SK-MEL-5 (cell line): ENCODE measurements at places on chromosomes 12 and 14.

- no peak for DNase-seq
Observed at GRCh38 chr12:53887006-53887405, 51.6 kb upstream of the HOXC13 start.

DNA sequence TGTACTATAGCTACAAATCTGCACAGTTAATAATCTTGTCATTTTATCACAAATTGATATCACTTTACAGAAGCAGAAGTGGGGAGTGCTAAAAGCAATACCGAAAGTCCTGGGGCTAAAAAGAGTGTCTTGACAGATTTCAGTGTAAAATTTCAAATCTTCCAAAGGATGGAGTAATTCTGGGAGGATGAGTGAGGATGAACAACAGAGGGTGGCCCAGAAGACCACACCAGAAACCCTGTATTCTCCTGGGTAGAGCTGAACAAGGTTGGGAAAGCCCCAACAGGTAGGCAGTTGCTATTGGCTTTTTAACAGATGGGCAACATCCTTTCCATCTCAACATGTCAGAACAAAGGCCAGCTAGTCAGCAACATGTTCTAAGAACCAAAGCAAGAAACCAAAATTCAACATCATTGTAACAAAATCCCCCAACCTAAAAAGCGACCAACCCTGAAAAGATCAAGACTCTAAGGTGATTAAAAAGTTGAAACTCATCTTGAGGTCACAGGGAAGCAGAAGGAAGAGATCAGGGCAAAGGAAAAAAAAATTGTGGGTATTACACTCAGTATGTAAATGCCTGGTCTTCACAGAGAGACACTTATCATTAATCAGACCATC is 38.8 kb downstream of the CBX5 start:
- DNase-seq, result no peak

DNA sequence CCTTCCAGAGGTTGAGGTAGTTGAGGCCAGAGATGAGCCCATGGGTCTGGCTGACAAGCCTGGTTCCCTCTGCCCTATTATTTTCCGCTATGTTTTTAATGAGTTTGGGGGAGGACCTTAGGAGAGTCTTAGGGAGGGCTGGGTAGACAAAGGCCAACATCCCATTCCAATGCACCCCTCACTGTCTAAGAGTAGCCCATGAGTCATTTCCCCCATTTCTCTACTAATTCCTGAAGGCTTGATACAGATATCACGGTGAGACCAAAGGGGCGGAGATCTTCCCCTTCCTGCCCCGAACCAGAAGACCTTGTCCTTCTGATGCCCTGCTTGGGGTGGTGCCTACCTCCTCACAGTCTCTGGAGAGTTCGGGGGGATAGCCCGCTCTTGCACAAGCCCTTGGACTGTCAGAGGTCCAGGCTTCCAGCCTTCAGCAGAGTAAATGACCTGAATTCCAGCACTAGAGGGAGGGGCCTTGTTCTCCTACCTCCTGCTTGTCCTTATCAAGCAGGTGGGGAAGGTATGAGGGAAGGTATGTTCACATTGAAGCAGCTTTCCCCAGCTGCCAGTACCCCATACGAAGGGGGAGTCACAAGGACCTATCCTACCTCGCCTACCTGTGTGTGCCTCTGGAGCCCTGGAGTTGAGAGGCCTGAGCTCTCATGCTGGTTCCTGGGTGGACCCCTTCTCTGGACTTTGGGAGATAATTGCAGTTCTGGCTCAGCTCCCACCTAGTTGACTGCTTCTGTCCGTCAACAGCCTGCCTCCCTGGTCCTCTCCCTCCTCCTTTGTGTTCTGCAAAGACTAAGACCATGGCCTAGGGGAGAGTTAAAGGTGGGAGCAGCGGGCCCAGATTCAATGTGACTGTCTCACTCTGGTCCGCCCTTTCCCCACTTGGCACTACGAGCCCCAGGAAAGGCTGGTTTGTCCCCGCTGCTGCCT is 3.7 kb downstream of the PSMB11 start:
- no peak for DNase-seq

DNA sequence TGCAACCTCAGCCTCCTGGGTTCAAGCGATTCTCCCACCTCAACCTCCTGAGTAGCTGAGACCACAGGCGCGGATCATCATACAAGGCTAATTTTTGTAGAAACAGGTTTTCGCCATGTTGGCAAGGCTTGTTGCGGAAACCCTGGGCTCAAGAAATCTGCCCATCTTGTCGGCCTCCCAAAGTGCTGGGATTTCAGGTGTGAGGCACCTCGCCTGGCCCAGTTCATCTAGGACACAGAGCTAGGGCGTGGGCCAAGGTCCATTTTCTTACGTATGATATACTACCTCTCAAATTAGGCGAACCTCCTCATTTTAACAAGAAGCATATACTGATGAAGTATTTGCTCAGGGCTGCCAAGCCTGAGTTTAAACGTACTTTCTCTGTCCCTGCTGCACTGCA is 2.1 kb downstream of the RPS29 start:
- no peak for DNase-seq

DNA sequence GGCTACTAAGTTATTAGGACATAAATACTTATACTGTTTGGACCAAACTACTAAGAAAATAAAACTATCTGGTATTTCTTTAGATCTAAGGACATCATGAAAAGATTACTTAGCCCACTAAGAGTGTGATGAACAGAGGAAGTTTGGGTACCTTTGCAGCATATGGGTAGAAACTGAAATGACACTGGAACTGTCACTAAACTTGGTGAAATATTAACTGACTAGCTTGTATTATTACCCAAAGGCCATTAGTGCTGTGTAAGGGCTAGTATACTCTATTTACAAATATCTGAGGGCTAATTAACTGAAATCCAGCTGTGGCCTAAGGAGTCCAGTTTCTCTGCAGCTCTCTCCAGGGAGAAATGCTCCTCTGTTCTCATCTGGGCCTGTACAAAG is 45.5 kb downstream of the PAWR start:
- no peak for DNase-seq

GRCh38 chr12:14314801-14315200 is 50.7 kb upstream of the ATF7IP start:
- DNase-seq, result no peak

DNA sequence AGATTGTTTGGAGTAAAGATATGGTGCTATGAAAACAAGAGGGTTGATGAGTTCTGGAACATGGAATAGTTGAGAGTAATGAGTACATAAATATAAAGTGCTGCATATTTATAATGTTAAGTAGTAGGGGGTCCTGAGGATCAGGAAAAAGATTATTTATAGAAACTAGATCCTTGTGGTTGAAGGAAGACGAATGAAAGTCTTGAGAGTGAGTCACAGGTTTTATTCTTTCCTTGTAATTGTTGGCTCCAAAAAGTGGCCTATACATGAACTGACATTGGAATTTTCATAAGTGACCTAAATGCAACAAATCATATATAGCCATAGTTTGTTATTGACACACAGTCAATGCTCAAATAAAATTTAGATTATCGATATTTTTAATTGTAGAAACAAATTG is 440.4 kb upstream of the PRICKLE1 start:
- DNase-seq, result no peak

DNA sequence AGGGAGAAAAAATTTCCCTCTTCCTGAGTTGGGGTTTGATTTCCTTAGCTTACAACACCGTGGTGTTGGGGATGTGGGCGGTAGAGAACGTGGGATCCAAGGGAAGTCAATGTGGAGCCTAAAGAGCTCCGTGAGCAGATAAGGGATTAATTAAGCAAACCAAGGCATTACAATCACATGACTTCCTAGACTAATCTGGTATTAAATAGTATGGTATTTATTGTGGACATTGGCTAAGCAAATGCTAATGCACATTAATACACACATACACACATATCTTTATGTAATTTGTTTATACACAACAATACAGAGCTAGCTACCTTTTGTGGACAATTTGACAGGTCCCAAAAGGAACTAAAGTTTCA is 791 bp upstream of the RNF41 start:
- DNase-seq, result no peak

GRCh38 chr14:69756298-69756697 is 10.6 kb upstream of the SRSF5 start:
- no peak for DNase-seq

- no peak for DNase-seq
Observed at GRCh38 chr12:105287408-105287807, 43.1 kb upstream of the C12orf75 start.

DNA sequence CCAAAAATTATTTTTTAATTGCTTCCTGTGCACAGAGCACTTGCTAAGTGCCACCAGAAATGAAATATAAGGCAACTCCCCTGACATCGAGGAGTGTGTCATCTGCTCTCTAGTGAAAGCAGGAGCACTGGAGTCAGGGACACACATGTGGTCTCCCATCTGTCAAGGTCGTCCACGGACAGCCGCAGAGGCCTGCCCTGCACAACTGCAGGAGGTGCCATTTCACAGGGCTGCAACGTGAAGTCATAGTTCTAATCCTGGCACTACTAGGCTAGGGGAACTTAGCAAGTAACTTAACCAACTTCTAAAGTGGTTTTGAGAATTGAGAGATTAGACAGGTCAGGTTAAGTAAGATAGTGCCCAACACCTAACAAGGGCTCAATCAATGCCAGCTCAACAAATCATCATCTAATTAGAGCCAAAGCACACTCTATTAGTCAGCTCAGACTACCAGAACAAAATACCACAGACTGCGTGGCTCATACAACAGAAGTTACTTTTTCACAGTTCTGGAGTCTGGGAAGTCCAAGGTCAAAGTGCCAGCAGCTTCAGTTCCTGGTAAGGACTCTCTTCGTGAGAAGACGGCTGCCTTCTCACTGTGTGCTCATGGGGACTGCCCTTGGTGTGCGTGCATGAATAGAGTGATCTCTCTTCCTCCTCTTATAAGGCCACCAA is 30.7 kb downstream of the FOXN3 start:
- DNase-seq, result no peak

- DNase-seq, result peak; percentile 43
Observed at GRCh38 chr12:2804393-2805142, 7.9 kb upstream of the ITFG2 start.

GRCh38 chr12:84605983-84606382 is 306.6 kb downstream of the SLC6A15 start:
- DNase-seq, result no peak

DNA sequence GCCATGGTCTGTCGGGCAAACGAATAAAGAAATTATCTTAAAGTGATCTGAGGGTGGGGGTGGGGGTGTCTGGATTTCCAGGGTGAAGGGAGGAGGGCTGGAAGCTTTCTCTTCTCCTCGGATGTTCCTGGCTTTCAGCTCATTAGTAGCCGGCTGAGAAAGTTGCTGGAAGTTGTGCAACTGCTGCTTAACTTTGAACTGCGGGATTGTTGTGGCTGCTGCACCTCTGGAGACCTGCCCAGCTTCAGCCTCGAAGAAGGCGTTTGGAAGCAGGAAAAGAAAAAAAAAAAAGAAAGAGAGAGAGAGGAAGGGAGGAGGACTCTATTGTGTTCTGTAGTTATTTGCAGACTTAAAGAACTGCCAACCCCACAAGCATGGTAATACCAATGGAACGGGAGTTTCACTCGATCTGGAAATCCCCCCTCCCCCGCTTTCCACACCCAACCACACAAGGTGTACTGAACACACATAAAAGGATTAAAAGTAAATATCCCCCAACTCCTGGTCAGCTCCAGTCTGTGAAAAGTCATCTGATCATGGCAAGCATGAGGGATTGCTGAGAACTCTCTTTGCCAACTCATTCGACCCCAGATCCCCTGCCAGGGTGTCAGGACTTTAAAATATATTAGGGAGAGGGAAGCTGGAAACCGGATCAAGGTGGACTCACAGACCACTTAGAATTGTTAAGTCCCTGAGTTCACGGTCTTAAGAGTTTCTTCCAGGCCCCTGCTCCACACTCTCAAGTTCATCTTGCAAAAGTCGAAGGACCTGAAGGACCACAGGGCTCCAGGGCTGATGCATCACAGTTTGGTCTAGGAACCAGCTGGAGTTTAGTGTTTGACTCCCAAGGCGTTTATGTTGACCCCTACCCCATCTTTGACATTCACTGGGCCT is at the start of gene RASSF9:
Gene RASSF9 (minus strand): TSS at position 213 of the 894 bp plus-strand sequence. CDS start 208 bp downstream, at position 5.
- peak; percentile 8 for DNase-seq

DNA sequence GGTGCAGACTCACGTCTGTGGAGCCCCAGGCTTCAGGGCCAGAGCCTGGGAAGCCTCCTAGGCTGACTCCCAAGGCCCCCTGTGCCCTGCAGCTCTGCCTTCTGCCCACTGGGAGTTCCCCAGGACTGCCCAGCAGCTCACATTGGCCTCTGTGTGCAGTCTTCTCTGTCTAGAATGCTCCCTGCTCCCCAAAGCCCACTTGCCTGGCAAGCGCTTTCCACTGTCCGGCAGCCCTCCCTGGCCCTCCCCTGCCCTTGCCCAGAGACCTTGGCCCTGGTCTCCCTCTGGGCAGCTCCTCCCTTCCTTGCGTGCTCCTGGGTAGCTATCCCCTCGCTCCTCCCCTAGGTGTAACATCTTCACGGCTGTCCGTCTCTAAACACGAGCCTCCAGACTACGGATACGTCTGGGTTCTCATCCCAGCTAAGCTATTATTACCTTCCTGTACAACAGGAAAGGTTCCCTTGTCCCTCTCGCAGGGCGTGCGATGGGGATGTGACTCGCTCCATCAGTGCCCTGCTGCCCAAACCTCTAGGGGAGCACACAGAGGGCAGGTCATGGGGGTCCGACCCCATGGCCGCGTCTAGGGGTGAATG is 325.5 kb upstream of the RTL1 start:
- no peak for DNase-seq

GRCh38 chr14:54845641-54846040 is 57.0 kb downstream of the GCH1 start:
- DNase-seq, result no peak

DNA sequence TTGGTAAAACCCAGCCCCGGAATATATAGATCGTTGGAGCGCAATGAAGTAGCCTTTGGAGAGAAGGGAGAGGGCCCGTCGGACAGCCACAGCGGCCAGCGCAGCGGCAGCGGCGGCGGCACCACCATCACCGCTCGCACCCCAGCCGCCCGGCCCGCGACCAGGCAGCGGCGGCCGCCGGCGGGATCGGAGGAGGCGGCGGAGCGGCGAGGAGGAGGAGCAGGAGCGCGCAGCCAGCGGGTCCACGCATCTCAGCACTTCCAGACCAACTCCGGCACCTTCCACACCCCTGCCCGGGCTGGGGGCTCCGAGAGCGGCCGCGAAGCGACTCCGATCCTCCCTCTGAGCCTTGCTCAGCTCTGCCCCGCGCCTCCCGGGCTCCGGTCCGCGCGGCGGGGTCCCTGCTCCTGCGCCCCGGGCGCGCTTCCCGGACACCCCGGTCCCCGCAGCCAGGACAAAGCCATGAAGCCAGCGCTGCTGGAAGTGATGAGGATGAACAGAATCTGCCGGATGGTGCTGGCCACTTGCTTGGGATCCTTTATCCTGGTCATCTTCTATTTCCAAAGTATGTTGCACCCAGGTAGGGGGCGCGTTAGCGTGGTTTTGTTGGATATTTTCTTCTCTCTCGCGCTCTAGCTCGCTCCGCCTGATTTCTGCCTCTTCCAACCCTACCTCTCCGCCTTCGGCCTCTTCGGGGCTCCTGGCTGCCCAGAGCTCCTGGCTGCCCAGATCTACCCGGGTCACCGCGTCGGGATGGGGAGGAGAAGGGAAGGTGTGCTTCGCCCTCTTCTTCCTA is 400 bp downstream of the CHST11 start:
- peak; percentile 78 for DNase-seq

DNA sequence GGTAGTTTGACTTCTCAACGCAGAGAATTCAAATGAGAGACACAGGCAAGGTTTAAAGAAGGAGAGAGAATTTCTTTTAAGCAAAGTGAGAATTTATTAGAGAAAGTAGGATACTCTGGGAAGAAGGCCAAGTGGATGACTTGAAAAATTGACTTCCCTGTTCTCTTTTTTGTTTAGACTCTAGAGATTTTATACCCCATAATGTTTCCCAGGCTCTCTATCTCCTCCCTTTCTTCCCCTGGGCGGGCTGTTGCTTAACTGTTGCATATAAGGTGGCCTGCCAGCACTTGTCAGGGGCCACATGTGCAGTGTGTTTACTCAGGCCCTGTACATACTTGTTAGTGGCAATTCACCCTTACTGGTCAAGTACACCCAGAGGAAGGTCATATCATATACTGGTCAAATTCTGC is 403.7 kb downstream of the SLC6A15 start:
- DNase-seq, result no peak
